ENCODE measurements at places on chromosomes 12 and 14.

DNA sequence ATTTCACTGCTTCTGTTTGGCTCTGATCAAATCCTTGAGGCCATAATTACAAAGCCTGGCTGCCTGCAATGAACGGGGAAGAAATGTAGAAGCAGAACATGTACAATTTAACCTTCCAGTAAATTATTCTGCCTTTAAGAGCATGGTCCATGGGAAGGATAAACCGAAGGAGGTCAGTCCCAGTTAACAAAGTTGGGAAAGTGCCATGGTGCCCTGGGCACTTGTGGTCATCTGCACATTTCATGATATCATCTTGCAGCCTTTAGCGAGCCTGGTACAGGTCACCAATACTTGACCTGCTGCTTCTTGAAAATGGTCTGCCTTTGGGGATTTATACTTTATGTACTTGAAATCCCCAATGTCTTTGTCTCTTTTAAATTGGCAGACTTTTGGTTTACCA is 175.9 kb upstream of the KITLG start:
- DNase-seq, result no peak

GRCh38 chr14:23121361-23121771 is 2.3 kb upstream of the CEBPE start:
- DNase-seq, result no peak

DNA sequence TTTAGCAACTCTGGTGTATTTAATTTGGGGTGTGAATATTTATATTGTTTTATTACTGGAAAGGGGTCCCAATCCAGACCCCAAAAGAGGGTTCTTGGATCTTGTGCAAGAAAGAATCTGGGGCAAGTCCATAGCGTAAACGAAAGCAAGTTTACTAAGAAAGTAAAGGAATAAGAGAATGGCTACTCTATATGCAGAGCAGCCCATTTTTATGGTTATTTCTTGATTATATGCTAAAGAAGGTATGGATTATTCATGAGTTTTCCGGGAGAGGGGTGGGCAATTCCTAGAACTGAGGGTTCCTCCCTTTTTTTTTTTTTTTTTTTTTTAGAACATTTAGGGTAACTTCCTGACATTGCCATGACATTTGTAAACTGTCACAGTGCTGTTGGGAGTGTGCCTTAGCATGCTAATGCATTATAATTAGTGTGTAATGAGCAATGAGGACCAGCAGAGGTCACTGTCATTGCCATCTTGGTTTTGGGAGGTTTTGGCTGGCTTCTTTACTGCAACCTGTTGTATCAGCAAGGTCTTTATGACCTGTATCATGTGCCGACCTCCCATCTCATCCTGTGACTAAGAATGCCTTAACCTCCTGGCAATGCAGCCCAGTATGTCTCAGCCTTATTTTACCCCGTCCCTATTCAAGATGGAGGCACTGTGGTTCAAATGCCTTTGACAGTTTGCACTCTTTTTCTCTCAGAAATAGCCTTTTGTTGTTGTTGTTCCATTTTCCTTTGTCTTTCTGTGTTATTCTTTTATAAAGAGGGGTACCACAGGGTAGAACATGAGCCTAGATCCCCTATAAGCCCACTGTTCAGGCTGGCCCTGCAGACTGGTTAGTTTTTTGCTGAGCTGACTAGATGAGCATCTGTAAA is 75.5 kb upstream of the DCD start:
- DNase-seq, result peak; percentile 69

GRCh38 chr12:121438905-121439304 is 39.0 kb downstream of the RNF34 start:
- DNase-seq, result no peak

Data from inflammatory macrophage treated with lipopolysaccharide for 1 hour (primary cell).